Stromal cell of bone marrow (primary cell): ENCODE measurements at places on chromosomes 3 and 15.
A peak's percentile ranks its signal among the peaks of the same experiment; 100 is the strongest.

GRCh38 chr3:43346978-43347749 is 60.8 kb downstream of the SNRK start:
- DNase-seq, result no peak

DNA sequence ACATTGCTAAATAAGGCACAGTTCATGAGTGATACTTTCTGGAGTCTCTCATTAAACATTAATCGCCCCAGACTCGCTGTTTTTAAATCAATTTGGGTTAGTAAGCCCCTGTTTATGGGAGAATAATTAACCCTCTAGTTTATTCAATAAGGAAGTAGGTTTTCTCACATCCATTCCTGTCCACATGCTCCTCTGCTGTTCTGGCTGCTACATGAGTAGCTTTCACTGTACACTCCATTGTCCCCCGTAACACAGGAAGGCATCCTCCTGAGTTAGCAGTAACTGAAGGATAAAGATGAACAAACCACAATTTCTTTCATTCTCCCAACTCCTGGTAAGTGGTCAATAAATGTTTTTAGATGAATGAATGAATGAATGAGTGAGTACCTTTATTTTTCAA is 378.5 kb downstream of the DIPK2A start:
- DNase-seq, result no peak

DNA sequence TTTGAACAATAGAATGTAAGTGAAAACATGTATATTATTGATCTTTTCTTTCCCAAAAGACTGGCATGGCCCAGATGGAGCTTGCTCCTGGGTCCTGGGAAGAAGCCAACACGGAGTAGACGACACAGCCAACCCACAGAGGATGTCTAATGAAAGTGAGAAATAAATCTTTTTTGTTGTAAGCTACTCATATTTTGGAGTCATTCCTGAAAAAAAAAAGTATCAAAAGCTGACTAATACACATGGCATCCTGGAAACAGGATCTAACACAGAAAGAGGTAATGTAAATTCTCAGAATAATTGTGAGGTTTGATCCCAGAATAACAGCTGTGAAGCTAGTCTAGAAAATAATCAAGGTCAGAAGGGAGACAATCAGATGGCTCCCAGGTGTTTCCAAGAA is 12.6 kb upstream of the FRMD5 start:
- peak; percentile 45 for DNase-seq

GRCh38 chr3:136078421-136079364 is 113.2 kb downstream of the PPP2R3A start:
- no peak for DNase-seq

DNA sequence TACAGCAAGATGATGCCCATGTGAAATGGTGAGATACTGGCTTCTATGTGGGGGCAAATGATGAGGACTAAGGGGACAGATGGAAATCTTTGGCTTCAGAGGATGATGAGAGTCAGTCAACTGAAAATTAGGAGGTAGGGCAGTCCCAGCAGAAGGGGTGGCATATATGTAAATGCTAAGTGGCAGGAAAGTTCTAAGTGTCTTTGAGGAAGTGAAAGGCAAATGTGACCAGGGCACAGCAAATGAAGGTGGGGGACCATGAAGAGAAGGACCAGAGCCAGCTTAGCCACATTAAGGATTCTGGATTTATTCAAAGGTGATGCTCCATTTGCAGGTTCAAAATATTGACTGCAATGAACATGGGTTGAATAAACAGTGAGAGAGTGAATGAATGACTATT is 29.2 kb upstream of the LIMD1 start:
- no peak for DNase-seq

- DNase-seq, result no peak
Measured at GRCh38 chr15:95458721-95459120, 871.8 kb upstream of the NR2F2 start.

DNA sequence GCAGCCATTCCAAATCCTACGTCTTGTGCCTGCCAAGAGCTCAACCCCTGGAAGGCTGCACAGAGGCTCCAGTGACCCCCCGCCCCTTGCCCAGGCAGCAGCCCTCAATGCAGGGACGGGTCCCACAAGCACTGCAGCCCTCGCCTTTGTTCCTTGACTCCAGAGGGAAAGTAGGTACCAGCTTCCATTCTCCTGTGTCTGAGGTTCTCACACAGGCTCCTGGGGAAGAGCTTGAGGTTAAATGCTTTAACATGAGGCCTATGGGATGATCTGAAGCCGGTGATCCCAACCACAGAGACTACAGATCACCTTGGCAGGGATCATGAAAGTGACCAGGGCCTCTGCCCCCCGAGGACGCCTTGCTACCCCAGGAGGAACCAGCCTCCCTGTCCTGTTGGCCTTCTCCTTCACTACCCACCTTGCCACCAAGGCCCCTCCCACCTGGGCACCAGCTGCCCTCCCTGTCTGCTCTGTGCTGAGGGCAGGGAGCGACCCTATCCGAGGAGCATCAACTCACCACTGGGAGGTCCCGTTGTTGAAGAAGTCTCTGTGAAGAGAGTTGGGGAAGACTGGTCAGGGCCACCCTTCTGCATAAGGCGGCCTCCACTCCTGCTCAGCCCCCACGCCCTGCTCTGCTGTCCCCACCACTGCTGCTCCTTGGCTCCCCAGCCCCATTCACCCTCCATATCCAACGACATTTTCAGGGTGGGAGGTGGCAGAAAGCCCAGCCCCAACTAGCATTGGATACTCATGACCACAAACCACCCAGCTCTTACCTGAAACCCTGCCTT is 95.3 kb downstream of the SEC22A start:
- no peak for DNase-seq

DNA sequence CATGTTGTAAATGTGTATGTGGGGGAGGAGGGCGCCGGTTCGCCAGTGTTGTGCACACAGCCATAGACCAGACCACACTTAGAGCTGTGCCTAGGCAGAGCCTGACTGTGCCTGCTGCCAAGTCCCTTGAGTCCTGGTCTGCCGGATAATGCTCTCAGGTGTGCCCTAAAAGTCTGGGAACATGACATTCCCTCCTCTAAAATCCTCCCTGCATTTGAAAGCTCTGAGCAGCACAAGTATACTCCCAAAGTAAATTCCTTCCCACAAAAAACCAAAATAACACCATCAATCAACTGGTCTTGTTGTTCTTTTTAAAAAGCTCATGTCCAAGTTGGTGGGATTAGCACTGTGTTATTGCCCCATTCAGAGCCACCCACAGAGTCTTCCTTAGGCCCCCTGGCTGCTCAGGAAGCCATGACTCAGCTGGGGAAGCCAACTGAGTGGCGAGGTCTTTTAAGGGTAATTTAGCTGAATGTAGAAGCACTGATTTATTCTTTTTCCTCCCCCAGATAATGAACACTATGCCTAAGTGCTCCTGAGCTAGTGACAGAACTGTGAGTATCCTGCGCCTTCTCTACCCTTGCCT is 147.8 kb upstream of the MCTP2 start:
- peak; percentile 61 for DNase-seq

DNA sequence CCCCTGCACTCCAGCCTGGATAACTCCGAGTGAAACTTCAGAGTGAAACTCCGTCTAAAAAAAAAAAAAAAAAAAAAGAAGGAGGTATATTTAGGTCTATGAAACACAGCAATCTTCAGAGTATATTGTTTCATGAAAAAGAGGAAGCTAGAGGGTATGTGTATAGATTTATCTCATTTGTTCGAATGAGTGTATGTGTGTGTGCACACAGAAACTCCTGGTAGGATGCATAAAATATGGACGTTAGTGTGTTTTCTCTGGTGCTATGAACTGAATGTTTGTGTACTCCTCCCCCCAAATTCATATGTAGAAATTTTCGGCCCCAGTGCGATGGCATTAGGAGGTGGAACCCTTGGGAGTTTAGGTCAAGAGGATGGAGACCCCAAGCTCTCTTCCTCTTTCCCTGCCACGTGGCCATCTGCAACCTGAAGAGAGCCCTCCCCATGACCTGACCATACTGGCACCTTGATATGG is 98.6 kb upstream of the KLF13 start:
- no peak for DNase-seq

GRCh38 chr3:29083676-29084075 is 197.2 kb upstream of the RBMS3 start:
- DNase-seq, result no peak

DNA sequence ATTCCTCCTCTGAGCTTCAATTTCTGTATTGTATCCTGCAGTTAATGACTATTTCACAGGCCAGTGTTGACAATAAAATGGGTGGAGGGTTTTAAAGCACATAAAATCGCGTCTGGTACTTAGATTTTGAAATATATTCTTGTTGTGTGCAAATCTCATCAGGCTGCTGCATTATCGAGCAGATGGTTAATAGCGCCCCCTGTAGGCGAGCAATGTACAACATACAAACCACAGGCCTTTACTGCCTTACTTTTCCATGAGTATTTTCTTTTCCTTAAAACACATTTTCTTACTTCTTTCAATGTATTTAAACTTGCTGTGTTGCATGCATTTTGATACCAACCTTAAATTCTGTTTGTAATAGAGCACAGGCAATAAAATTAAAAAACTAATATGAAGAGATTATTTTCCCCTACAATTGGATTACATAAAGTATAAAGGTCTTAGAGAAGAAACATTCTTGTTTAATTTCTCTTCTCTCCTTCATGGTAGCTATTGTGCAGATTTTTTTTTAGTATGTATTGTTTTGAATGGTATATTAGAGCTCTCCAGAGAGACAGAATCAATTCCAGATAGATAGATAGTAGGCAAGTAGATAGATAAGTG is 608.4 kb downstream of the CADM2 start:
- no peak for DNase-seq

DNA sequence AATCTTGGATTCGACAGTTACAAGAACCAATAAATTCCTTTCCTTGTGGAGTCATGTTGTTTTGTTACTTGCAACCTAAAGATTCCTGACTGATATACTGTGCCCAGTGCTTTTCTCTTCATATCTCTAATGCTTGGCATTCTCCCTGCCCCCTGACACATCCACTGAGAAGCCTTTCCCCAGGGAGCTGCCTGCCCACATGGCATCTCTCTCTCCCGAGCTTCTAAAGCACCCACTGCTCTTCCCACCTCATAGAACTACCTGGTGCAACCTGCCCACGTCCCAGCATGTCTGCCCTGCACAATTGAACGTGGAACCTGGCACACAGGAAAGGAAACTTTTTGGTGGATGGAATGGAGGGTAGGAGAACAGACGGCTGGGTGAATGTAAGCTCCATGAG is 6.8 kb downstream of the CYP8B1 start:
- DNase-seq, result no peak

GRCh38 chr3:107269136-107269535 is 108.1 kb upstream of the CCDC54 start:
- no peak for DNase-seq

GRCh38 chr3:71008350-71008935 is 575.1 kb downstream of the FOXP1 start:
- no peak for DNase-seq

DNA sequence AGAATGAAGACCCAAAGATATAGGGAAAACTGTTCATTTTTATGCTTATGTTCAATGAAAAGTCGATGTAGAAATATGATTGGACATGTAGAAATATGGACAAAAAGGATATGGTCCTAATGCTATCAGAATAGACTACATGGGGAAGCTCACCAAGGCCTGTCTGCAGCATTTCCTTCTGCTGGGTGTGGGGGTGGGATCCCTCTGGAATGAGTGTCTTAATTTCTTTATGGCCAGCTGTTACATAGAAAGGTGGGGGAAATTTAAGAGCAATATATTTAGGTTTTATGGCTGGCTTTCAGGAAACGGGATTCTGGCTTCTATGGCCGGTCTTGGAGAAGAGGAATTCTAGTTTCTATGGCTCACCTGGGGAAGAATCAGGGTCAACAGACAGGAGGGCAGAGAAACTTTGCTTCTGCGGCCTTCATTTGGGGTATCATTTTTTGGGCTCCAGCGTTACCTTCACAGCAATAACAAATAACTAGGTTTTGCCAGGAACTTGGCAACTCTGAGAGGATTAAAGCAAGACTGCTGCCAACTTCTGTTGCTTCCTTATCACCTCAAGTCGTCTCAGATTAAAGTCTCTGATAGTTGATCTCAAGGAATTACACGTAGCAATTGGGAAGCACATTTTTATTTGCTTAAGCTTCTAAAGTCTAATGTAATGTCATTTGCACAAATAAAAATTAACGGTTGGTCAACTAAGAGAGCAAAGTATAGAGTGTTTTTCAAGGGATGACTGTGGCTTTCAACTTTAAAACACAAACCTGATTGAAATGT is 57.0 kb upstream of the GATM start:
- DNase-seq, result no peak

DNA sequence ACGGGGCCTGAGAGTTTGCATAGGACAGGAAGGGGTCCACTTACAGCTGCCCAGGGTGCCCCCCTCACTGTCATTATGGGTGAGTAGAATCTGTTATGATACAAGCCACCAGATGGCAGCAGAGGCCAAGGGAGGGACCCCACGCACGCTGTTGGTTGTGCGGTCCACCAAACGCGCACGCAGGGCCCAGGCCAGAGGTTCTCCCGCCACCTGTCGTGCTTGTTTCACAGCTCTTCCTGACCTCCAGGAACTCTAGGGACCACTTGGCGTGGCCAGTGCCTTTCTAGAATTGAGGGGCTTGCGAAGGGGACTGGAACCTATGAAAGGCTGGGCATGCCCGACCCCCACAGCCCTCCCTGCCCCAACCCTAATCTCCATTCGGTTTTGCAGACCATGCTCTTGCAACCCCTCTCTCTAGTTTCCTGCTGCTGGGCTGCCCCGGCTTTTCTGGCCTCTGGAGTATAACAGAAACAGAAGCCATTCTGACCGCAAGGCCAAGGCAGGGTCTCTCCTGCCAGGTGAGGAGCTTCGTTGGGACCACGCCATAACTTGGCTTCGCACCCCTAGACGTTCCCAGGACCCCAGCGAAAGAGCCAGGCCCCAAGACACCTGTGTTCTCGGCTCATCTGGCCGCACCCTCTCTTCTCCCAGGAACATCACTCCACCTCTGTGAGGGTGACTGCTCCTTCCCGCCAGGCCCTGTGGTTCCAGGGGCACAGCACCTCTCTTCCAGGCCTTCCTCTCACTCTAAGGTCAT is 46.0 kb downstream of the ALDH1L1 start:
- DNase-seq, result peak; percentile 11

DNA sequence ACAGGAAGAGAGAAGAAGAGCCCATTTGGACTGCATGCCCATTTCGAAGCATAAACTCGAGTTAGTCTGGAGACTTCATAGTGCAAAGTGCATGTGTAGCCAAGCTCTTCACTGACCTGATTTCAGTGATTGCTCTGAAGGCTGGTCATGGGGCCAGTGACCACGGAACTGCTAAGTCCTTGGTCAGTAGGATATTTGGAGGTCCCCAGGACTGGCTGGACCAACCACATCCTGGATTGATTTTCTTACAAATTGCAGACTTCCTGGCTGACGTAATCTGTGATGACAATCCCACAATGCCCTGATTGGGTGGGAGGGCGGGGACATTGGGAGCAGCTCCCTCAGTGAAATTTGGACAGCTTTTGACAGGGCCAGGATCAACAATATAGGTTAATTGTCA is 233.4 kb downstream of the CACNA2D3 start:
- DNase-seq, result no peak
